ENCODE measurements at places on chromosomes 16 and 17. TPM values are rescaled to one million over a fixed set of nuclear protein-coding genes. Genes with fewer than 3 reads are reported as not detected.

GRCh38 chr16:79970551-79971236 lies 370.2 kb upstream of the MAF start:
- H3K27ac ChIP-seq = peak overlapping the region; percentile 44
- H3K4me3 ChIP-seq = no peak overlapping the region
- DNase-seq = peak; percentile 69
- no peaks in the 10 kb centered on the region for H3K4me1 ChIP-seq
- no peaks in the 10 kb centered on the region for H3K36me3 ChIP-seq

CBFB gene
- total RNA-seq = 42.1 TPM

- no peaks in the 10 kb centered on the region for H3K36me3 ChIP-seq
- no peak overlapping the region for H3K4me3 ChIP-seq
- no peaks in the 10 kb centered on the region for H3K4me1 ChIP-seq
- H3K27ac ChIP-seq = no peak overlapping the region
- DNase-seq = no peak
Observed at GRCh38 chr17:44008205-44008909, 3.9 kb downstream of the NAGS start.

KRTAP3-1 gene
- total RNA-seq = not detected

GJC1 gene
- total RNA-seq = 22.8 TPM

TEKT5 gene
- not detected for total RNA-seq

DNA sequence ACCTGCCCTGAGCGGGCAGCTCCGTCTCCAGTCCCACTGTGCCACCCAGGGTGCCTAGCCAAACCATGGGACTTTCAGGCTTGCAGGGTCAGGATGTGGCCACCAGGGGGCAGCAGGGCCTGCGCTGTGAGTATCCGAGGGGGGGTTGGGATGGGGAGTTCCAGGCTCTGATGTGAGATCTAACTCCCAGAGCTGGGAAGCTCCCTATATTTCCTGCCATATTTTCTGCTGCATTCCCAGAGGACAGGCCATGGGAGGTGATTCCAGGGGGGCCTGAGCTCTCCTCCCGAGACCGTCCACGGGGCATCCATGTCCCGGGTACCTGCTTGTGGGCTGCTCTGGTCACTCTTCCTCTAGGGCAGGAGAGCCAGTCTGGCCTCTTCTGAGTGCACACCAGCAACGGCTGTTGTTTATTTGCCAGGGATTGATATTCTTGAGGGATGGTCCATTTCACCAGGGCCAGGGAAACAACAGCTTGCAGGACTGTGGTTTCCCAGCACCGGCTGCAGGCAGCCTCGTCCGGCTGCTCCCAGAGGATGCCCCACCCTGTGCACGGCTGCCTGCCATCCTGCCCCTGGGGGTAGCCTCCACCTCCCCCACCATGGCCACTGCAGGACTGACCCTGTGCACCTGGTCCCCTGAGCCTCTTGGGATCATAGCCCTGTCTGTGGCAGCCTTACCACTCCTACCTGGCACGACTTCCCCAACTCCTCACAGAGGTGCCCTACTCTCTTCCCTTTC lies 1.2 kb downstream of the GPR142 start:
- H3K4me3 ChIP-seq = no peak overlapping the region
- DNase-seq = peak; percentile 54
- H3K36me3 ChIP-seq = no peaks in the 10 kb centered on the region
- H3K27me3 ChIP-seq = no peaks in the 10 kb centered on the region
- H3K27ac ChIP-seq = no peak overlapping the region

DNA sequence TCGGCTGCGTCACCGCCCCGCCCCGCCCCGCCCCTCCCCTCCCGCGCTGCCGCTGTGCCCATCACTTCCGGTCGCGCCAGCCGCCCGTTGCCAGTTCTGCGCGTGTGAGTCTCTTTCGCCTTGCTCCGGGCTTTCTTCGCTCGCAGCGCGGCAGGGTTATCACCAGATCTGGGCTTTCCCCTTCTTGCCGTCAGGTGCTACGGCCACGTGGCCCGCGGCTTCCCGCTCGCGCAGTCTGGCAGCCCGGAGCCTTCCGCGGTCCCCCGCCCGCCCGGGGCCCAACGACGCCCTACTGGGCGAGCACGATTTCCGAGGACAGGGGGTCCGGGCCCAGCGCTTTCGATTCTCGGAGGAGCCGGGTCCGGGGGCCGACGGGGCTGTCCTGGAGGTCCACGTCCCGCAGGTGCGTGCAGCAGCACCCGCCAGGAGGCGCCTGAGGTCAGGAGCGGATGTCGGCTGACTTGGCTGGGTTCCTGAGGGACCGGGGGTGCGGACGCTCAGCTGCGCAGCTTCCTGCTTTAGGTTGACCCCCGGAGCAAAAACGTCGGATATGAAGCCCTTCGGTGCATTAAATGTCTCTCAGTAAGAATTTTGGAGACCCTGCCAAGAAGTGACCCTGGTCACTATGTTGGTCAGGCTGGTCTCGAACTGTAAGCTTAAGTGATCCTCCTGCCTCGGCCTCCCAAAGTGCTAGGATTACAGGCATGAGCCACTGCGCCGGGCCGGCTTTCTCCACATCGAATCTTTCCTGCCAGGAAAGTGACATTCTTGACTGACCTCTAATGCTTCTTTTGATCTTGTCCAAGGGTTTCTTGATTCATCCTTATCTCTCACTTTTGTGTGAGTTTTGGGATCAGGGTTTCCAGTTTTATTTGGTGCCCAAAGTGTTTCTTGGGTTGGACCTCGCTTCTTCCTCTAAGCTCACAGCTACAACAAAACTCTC lies at the start of gene METTL23:
Gene METTL23, plus strand, starts transcription at position 64 of the 943 bp plus-strand sequence. CDS start 2,872 bp downstream, outside the sequence.
- H3K36me3 ChIP-seq = no peaks in the 10 kb centered on the region
- no peaks in the 10 kb centered on the region for H3K27me3 ChIP-seq
- peak; percentile 87 for DNase-seq
- H3K27ac ChIP-seq = peak within 1 kb of the TSS; percentile 98

RUSF1 gene
- total RNA-seq = 84.3 TPM

C17orf50 gene
- total RNA-seq = not detected

DNA sequence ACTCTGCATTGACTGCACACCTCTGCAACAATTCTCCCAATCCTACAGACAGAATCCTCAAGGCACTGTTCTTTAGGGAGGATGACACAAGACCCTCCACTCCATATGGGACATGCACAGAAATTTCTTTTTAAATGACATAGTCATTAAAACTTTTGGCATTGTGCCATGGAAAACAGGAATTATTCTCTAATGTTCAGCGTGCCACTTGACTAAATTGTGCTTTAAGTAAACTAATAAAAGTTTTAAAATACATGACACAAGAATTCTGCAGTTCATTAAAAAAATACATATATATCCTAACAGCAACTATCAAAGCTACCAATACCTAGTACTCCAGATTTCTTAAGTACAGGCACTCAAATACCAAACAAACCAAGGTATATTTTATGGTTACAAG lies 16.0 kb downstream of the CEP112 start:
- H3K27ac ChIP-seq = no peak overlapping the region
- H3K27me3 ChIP-seq = no peaks in the 10 kb centered on the region
- H3K36me3 ChIP-seq = no peaks in the 10 kb centered on the region
- no peak overlapping the region for H3K4me3 ChIP-seq

DNA sequence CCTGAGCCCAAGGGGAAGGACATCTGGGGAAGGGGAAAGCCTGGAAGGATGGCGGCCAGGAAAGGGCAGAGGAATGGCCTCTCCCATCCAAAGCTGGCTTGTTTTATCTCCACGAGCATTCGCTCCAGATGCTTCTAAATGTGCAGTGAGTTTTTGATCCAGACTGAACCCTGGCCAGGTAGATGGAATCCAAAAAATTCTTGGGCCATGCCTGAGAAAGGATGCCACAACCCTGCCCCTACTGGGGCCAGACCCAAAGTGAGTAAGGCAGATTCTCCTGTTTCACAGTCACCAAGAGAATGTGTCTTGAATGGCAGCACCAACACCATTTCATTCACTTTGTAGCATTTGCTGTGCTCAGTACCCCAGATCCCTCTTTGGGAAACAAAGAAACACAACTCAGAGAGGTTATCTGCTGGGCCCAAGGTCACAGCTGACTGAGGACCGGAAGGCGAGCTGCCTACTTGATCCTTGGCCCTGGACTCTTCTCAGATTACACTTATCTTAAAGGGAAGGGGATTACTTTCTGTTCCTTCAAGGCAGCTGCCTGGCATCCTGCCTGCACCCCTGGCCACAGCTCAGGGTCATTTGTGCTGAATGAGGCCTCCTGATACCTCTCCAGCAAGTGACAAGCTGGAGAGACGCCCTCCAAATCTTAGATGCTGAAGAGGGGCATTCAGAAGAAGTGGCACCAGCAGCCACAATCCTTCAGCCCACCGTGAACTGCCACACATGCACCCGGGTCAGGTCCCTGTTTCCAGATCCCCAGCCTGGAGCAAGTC lies 3.6 kb downstream of the LRRC75A start:
- peaks cover 13% of the 10 kb centered on the region for H3K4me1 ChIP-seq
- no peak for DNase-seq
- H3K27ac ChIP-seq = no peak overlapping the region

GRCh38 chr17:55737976-55738501 lies 12.8 kb upstream of the PCTP start:
- no peak overlapping the region for H3K27ac ChIP-seq
- no peaks in the 10 kb centered on the region for H3K36me3 ChIP-seq
- no peaks in the 10 kb centered on the region for H3K27me3 ChIP-seq
- no peak for DNase-seq
- H3K4me3 ChIP-seq = no peak overlapping the region
- no peaks in the 10 kb centered on the region for H3K4me1 ChIP-seq

DHRS7C gene
- total RNA-seq = not detected

GRCh38 chr17:39628655-39629493 lies 2.1 kb downstream of the PPP1R1B start:
- peaks cover 22% of the 10 kb centered on the region for H3K27me3 ChIP-seq
- no peak overlapping the region for H3K27ac ChIP-seq
- no peak for DNase-seq
- H3K36me3 ChIP-seq = no peaks in the 10 kb centered on the region
- no peak overlapping the region for H3K4me3 ChIP-seq

GRCh38 chr16:81647527-81647926 lies 131.6 kb upstream of the PLCG2 start:
- H3K4me3 ChIP-seq = no peak overlapping the region
- H3K4me1 ChIP-seq = no peaks in the 10 kb centered on the region
- H3K27ac ChIP-seq = no peak overlapping the region

GRCh38 chr16:73232555-73233328 lies 184.8 kb upstream of the ZFHX3 start:
- peak overlapping the region; percentile 51 for H3K27ac ChIP-seq
- H3K36me3 ChIP-seq = no peaks in the 10 kb centered on the region
- DNase-seq = peak; percentile 82
- no peaks in the 10 kb centered on the region for H3K4me1 ChIP-seq

DNA sequence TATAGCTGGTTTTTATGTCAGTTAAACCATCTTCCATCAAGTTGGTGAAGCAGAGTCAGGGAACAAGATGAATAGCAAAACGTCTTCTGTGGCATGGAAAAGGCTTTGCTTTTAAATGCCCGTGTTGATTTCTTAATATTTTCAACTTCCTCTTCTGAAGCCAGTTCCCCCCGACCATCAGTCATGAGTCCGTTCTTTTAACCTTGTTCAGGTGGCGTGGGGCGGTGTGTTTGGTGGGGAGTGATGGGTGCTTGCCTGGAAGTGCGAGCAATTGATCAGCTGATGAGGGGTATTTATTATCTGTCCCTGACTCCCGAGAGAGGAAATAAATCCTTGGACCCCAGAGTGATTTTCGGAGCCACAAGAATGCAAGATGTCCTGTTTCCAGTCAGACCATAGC lies 147.1 kb downstream of the WWOX start:
- H3K27me3 ChIP-seq = no peaks in the 10 kb centered on the region
- no peak overlapping the region for H3K27ac ChIP-seq
- no peaks in the 10 kb centered on the region for H3K36me3 ChIP-seq
- DNase-seq = no peak
- H3K4me1 ChIP-seq = no peaks in the 10 kb centered on the region

KRT40 gene
- 0.21 TPM for total RNA-seq

ZP2 gene
- 3.4 TPM for total RNA-seq

DNA sequence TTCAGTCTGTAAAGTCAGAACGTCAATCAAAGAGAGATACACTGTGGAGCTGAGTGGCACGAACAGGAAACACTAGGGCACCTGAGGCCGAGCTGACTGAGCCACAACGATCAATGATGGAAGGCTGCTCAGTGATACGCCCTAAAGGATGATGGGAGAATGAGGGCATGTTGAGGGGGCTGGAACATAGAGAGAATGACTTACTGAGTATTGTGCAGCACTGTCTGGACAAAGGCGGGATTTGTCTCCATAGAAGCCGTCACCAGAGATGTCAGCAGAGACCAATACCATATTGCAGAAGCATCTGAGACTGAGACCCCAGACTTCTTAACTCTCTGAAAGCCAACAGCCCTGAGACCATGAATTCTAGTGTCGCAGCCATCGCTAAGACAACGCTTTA lies 33.4 kb downstream of the ZZEF1 start:
- no peaks in the 10 kb centered on the region for H3K4me1 ChIP-seq
- no peak overlapping the region for H3K4me3 ChIP-seq
- H3K36me3 ChIP-seq = no peaks in the 10 kb centered on the region

DNA sequence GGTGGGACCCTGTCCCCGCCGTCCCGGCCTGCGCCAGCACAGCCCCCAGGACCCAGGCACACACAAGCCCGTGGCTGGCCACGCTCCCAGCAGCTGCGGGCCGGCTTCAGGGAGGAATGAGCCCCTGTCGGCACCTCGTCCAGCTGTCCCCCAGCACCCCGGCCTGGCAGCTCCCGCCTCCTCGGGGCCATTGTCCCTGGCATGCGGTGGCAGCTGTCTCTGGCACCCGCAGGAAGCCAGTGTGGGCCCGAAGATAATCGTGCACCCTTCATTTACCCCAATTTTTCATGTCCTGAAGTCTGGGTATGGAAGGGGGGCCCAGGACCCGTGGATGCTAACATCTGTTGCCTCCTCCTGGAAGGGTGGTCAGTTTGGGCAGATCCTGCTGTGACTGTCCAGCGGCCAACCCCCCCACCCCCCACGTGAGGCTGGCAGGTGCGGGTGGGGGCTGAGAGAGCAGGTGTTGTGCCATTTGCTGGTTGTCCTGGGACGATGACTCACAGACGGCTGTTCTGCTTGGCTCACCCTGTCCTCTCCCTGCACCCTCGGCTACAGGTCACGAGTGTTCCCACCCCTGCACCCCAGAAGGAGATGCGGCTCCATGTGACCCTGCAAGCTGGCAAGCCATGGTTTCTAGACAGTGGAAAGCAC lies 4.0 kb upstream of the LMF1 start:
- DNase-seq = no peak
- H3K27me3 ChIP-seq = no peaks in the 10 kb centered on the region
- peaks cover 3% of the 10 kb centered on the region for H3K4me1 ChIP-seq
- H3K27ac ChIP-seq = no peak overlapping the region
- H3K4me3 ChIP-seq = no peak overlapping the region

HOXB5 gene
- total RNA-seq = 2.5 TPM

CCR7 gene
- 0.14 TPM for total RNA-seq

ACSM2A gene
- not detected for total RNA-seq

- no peak overlapping the region for H3K27ac ChIP-seq
- no peak for DNase-seq
- no peaks in the 10 kb centered on the region for H3K27me3 ChIP-seq
- no peak overlapping the region for H3K4me3 ChIP-seq
Observed at GRCh38 chr17:6780001-6780400, 4.0 kb downstream of the FBXO39 start.

KRTAP4-5 gene
- not detected for total RNA-seq

DNA sequence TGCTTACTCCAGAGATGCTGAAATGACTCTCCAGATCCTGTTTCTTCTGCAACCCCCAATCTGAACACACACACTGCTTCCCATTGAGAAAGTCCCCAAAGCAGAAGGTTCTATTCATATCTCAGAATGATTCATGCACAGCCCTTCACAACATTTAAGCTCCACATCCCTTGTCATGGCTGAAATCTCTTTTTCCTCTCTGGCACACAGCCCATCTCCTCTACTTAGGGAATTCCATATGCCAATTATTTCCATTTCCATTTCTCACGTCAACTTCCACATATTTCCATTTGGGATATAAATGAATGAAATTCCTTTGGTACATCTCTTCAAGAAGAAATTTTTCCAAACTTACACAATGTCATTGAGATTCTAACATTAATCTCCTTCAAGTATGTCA lies 119.6 kb downstream of the CDH11 start:
- H3K27ac ChIP-seq = no peak overlapping the region
- no peak overlapping the region for H3K4me3 ChIP-seq
- H3K4me1 ChIP-seq = no peaks in the 10 kb centered on the region
